ENCODE measurements at places on chromosomes 5 and 9.

DNA sequence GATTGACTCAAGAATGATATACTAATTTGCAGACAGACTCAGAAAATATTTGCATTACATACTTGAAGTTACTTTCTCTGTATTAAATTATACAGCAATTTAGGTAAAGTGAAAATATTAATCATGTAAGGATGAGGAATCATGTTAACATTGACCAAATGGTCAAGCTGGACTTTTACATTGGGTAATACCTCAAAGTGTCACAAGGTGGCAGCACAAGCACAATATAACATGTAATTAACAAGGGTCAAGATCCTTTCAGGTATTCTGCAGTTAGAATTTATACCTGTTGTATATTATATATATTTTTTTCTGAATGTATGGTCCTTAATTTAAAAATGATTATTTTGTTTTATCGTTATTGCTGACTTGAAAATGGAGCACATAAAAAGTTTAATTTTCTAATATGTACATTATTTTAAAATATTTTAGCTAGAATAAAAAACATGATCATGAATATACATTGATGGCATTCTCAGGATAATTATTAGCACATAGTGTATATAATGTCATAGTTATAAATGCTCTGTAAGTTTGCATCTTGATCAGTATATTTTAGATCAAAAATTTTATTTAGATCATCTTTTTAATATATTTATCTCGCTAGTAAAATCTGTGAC is 8.6 kb downstream of the HAPLN1 start:
- no peak for DNase-seq

DNA sequence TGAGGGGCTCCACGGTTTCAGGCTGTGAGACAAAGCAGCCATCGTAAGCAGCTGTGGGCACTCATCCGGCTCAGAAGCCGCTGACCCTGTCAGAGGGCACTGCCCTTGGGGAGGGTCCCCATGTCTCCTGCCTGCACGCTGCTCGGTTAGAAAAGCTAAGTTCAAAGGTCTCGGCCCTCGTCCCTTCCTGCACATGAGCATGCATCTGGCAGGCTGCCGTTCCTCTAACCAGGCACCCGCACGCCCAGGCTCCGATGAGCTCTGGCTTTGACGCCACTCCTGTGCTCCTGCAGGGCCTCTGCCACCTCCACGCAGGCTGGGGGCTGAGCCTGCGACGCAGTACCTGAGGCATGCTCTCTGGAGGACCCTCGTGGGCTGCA is 51.3 kb downstream of the NKD2 start:
- peak; percentile 12 for DNase-seq

- DNase-seq = no peak
Measured at GRCh38 chr5:125541085-125541484, 794.6 kb upstream of the ZNF608 start.

- no peak for DNase-seq
Measured at GRCh38 chr5:160772854-160773253, 79.2 kb downstream of the ATP10B start.

DNA sequence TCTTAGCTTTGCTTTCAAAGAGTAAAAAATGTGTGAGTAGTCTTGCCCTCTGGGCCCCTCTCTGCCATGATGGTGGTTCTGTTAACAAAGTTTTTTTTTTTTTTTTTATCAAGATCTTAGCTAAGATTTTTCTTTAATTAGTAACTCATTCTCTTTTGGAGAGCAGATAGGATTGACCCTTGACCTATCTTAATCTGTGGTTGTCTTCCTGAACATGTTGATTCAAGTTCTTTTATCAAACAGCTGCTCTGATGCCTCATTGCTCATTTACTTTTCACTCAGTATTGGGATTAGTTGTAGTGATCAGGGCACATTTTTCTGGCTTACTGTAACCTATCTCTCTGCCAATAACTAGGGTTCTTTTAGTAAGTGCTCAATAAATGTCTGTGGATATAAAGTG is 106.3 kb downstream of the PCSK5 start:
- DNase-seq = no peak

- DNase-seq = no peak
Measured at GRCh38 chr5:121819682-121820261, 31.9 kb upstream of the FTMT start.

DNA sequence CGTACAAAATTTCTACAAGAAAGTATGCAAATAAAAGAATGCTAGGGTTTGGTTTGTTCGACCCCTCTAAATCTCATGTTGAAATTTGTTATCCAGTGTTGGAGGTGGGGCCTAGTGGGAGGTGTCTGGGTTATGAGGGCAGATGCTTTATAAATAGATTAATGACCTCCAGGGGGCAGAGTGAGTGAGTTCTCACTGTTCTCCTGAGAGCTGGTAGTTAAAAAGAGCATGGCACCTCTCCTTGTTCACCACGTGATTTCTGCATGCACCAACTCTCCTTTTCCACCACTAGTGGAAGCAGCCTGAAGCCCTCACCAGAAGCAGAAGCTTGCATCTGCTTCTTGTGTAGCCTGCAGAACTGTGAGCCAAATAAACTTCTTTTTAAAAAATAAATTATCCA is 50.4 kb upstream of the FAM170A start:
- no peak for DNase-seq

DNA sequence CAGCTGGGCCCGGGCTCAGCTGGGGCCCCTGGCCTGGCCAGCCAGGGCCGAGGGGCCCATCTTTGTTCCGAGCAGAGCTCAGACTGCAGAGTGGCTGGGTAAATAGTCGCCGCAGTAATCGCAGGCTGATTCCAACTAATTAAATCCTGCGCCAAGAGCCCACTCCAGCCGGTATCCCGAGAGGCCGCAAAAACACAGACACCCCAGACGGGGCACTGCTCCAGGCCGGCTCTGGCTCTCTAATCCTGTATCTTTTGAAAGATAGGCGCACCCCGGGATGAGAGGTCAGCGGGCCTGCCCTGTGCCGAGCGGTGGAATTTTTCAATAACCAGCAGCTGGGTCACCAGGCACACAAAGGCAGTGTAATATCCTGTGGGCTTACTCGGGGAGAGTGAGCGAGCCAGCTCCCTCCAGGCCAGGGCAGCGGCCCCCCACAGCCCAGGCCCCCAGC is 57.7 kb downstream of the LMX1B start:
- DNase-seq = peak; percentile 50

GRCh38 chr5:149341876-149342275 is 3.4 kb upstream of the GRPEL2 start:
- DNase-seq = no peak

GRCh38 chr5:27315363-27316270 is 277.2 kb upstream of the CDH9 start:
- DNase-seq = no peak

DNA sequence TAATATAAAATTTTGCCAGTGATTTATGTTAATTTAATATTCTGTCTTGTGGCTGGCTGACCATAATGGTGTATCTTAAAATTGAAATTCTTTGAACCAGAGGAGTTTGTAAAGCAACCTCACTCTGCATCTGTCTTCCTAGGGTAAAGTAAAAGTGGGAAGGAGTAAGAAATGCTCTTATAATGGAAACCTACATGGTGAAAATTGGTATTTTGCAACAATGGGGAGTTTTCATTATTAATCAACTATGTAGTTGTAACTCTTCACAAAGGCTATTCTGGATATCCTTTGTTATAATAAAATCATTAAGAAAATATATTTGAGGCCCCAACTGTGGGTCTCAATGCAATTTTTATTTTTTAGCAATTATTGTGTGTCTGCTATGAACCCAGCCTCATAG is 44.2 kb downstream of the SNX30 start:
- DNase-seq = no peak

DNA sequence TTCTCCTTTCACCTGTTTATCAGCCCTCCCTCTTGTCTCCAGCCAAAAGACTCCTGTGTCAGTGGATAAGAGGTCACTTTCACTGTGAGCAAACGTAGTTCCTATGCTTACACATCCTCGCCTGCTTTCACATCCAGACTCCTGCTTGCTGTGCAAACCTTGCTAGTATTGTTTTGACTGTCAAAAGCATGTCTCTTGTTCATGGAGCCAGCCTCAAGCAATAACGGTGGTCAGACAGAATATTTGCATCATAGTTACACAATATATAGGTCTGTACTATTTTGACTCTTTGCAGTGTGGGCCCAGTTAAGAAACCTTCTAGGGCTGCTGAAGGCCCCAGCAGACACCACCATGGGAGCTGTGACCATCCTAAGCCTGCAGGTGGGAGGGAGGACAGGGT is 420.0 kb downstream of the SEMA5A start:
- no peak for DNase-seq

GRCh38 chr9:81557452-81558090 is 131.8 kb downstream of the TLE1 start:
- DNase-seq = no peak

DNA sequence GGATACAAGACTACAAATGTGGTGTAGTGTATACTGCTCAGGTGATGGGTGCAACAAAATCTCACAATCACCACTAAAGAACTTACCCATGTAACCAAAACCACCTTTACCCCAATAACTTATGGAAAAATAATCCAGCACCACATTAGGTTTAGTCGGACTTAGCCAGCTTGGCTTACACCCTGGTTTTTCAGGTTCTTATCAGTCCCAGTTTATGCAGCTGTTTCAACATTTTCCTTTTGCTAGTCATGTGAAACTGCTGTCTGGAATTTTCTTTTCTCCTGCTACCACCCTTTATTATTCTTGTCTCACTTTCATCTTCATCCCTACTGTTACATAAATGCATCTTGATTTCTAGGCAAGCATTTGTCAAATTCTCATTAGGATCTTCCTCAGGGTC is 51.5 kb downstream of the STK32A start:
- no peak for DNase-seq

DNA sequence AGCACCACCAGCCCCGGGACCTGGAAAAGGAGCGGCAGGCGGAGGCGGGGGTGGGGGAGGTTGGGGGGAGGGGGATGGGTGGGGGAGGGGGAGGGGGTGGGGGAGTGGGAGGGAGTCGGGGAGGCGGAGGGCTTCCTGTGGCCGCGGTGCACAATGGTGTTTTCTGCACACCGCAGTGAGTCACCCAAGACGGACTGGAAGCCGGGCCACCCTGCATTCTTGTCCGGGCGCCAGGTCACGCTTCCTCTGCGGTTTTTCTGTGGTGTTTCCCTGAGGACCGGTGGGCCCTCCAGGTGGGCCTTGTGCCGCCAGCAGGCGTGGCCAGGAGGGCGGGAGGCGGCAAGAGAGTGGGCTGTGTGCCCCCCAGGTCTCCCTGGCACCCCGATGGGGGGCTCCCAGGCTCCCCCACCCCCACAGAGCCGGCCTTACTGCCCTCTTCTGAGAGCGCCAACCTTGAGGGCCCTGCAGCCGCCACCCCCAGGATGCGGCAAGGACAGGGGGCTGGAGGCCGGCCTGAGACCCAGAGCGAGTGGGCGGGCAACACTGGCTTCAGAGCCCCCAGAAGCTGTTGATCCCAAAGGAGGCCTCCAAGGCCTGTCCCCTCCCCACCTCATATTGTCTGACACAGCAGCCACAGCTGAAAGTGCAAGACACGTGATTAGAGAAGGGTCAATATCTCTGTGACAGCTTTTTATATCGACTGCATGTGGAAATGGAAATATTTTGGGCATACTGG is 11.1 kb downstream of the EXD3 start:
- DNase-seq = peak; percentile 77

- DNase-seq = no peak
Measured at GRCh38 chr9:108889649-108890067, 27.6 kb downstream of the ACTL7A start.

DNA sequence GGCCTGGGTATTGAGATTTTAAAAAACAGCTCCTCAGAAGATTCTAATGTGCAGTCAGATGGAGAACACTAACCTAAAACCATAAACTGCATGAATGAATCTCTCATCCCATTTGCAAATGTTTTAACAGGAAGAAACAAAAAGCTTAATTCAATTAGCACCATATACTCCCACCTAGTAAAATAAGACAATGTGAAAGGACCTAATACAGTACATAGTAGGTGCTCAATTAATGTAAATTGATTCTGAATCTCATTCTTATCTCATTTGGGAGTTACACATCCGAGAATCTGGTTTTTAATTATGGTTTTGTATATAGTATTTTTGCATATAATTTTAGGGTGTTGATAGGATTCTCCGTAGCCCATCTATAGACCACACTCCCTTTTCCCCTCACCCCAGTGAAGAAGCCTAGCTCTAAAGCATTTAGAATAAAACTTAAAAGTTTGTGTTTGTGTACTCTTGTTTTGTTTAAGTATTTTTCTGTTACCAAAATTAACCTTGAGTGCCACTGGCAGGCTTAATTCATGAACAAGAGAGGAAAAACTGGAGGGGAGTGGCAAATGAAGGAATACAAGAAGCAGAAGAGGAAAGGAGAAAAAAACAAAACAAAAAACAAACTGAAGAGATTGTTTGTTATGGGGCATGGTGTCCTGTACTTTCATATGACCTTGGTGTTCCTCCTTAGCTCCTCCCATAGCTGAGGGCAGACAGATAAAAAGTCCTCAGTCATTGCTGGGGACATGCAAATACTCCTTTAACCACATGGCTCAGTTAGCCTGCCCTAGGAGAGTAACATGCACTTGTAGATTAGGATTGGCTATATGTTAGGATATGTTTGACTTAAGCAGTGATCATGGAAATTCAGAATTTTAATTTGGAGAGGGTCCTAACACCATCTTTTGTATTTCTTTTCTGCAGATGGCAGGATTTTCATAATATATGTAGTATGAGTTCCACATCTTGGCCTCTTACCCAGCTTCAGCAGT is 1.2 kb downstream of the RNF14 start:
- no peak for DNase-seq

DNA sequence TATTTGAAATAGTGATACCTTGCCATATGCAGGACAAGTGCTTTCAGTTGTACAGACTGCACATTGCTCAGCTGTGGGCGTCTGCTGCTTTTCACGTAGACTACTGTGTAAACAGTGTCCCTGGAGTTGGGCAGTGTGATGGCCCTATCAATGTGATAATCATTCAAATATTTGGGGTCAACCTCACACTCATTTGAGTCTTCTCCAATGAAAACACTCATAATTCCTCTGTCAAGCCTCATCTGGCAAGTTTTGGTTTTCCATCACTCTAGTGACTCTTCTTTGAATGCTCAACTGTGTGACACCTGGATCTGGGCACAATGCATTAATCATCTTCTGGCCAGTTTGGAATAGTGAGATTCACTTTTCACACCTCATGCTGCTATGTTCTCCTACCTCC is 64.4 kb downstream of the UGCG start:
- no peak for DNase-seq

DNA sequence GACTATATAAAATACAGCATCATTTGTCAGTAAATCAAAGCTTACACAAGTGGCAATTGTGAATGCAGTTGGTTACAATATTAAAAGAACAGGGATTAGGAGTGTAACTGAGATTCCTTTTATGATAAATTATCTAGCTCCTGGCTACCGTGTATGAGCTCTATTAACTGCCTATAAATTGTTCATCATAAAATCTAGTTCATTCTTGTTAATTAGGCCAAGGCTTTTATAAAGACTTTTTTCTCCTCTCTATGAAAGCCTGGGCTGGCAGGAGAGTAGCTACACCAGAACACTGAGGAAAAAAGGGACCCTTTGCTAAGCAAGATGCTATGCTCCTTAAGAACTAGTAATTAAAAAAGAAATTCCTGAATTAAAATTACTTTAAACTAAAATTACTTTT is 132.4 kb upstream of the MEF2C start:
- no peak for DNase-seq

- DNase-seq = no peak
Measured at GRCh38 chr5:119385136-119385535, 29.3 kb downstream of the TNFAIP8 start.

Data from left ventricle myocardium inferior (tissue), 1 donor.